Endothelial cell of umbilical vein (primary cell): ENCODE measurements at places on chromosomes 1 and 21. TPM values are rescaled to one million over a fixed set of nuclear protein-coding genes. Genes with fewer than 3 reads are reported as not detected.

Gene CYP4A11
- not detected in 2 replicates for polyA plus RNA-seq

Gene SVBP
- 15.1 and 18.1 TPM in 2 replicates for polyA plus RNA-seq

DNA sequence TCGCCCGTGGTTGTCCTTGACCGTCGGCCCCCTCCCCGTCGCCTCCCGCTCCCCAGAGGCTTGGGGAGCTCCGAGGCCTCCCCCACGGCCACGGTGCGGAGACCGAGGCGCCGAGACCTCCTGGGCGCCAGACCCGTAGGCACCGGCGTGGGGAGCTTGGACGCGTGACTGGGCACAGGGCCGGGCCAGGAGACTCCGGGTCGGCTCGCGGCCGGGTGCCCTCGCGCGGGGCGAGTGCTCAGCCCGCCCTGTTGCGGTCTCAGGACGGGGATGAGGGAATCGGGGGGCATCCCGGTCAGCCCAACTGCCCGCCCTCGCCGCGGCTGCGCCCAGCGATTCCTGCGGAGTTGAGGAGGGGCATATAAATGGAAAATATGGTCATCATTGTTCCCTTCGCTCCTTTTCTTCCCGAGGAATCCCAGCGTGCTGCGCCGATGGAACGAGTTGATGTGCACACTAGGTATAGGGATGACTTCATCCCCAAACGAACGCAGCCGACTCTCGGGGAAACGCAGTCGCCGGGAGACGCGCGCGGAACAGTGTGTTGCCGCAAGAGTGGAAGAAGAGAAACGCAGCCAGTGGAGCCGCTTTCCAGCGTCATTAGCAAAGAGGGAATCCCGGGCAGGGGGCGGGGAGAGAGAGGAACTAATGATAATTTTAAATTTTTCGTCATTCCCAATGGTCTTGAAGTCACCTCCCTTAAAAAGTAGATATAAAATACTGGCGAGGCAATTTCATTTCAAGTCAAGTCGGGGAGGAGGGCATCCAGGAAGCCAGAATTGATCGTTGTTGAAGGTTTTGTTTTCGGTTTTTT is 747 bp upstream of the ENAH start:
- peak; percentile 83 for DNase-seq

Gene NTRK1
- 0.07 TPM in 1 of 2 replicates, not detected in the other for polyA plus RNA-seq

DNA sequence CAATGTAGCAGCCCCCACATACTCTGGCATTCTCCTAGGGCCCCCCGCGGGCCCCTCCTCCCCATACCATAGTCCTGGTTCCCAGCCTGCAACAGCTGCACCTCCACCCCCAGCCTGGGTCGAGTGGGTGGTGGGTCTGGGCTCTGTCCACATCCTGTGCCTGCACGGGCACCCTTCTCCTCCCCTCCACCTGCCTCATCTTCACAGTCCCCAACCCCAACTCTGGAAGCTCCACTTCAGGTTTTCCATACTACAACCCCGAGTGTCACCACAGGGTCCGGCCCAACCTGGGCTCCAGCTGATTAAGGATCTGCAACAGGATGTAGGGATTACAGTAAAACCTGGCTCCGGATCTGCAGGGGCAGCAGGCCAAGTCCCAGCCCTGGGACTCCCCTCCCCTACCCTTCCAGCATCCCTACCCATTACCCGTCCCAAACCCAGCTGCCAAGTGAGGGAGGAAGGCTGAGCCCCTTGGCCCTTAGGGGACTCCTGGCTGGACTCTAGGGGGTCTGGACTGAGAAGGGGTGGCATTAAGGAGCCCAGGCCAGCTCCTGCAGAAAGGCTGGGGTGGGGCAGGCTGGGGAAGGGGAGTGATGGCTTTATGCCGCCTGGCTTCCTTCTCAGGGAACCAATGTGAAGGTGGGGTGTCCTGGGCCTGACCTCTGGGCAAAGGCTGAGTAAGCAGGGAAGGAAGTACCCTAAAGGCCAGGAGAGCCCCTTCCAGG is 116.8 kb downstream of the CASZ1 start:
- DNase-seq: peak; percentile 36

- no peak for DNase-seq
Measured at GRCh38 chr1:181239086-181239485, 150.6 kb downstream of the IER5 start.

- no peak for DNase-seq
Measured at GRCh38 chr1:24293392-24294227, 25.5 kb upstream of the GRHL3 start.

GRCh38 chr1:206796981-206797402 is 24.7 kb upstream of the IL10 start:
- no peak for DNase-seq

- DNase-seq: no peak
Measured at GRCh38 chr1:230376296-230376695, 49.8 kb downstream of the PGBD5 start.

- no peak for DNase-seq
Measured at GRCh38 chr21:42395905-42396651, at the start of gene TMPRSS3. TMPRSS3 (minus strand) TSS chr21:42396052; CDS start chr21:42395417, 635 bp downstream.

GRCh38 chr1:65395887-65396612 is 24.4 kb upstream of the LEPR start:
- no peak for DNase-seq

Gene PAQR7
- 10.8 and 12.1 TPM in 2 replicates for polyA plus RNA-seq

- peak; percentile 62 for DNase-seq
Measured at GRCh38 chr1:24199291-24199900, 12.3 kb upstream of the IFNLR1 start.
